ENCODE measurements at places on chromosomes 4 and X.

DNA sequence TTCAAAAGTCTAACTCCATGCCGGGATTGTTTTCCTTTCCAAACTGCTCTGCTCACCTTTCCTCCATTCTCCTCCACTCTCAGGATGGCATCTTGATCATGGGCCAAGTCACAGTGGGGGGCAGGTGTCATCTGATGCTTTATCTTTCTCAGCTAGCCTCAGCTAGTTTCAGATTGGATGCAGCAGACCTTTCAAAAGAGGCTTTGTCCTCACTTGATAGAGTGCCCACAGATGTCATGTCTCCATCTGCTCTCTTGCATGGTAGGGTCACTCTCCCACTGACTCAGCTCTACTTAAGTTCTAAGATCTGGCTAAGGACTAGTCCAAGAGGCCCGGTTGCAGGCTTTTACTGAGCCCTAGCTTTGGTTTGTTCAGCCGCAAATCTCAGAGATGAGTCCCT, 341.8 kb upstream of the GALNT7 start:
- no peak for DNase-seq

- no peak for DNase-seq
These were observed 76.6 kb upstream of the CXXC4 start for GRCh38 chr4:104571341-104571740.

DNA sequence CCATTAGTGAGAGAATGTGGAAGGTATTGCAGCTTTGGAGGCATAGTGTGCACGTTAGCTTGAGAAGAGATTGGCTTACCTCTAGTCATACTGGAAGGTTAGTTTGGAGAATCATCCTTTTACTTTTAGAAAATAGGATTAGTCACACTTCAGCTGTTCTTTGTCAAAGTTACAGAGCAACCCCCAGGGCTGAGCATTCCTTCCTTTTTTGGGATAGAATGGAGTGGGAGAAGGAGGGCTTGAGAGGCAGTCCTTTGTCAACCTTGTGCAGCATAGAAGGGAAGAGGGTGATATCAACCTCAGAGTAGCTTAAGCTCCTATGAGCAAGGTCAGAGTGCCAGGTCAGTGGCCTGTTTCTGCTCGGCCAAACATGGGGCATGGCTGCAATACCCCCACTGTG, 8.6 kb upstream of the MBNL3 start:
- no peak for DNase-seq

- no peak for DNase-seq
These were observed 233.8 kb downstream of the IL15 start for GRCh38 chr4:141870152-141870551.

- DNase-seq = no peak
These were observed 3.4 kb downstream of the L1CAM start for GRCh38 chrX:153882557-153882956.

- DNase-seq = peak; percentile 71
These were observed at the start of gene MAGEE1 for GRCh38 chrX:76427560-76428242. MAGEE1 (plus strand) TSS chrX:76427710; CDS start chrX:76427931, 221 bp downstream.

GRCh38 chr4:61992351-61992750, 792.2 kb downstream of the ADGRL3 start:
- DNase-seq = no peak

GRCh38 chrX:153474718-153475117, 4.3 kb upstream of the HAUS7 start:
- peak; percentile 23 for DNase-seq

DNA sequence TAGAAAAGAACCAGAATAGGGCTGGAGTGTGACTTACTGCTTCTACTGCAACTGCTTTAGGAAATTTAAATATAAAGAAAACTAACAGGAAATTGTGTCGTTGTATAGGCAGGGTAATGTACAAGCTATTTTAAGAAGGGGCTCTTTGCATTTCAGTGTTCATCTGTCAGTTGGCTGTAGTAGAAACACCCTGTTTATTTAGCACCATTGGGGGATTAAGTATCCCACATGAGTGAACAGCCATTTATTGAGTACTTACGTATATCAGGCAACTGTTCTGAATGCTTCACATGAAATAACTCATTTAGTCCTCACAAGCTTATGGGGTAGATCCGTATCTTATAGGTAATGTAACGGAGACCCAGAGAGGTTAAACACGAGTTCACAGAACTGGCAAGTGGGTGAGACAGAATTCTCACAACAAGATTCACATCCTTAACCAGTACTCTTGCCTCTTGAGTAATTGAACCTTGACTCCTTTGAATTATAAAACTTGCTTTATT, 23.9 kb downstream of the STIM2 start:
- no peak for DNase-seq

- DNase-seq = no peak
These were observed 18.4 kb downstream of the PNPLA4 start for GRCh38 chrX:7908821-7909220.

GRCh38 chrX:55488593-55489313, 895 bp downstream of the USP51 start:
- DNase-seq = peak; percentile 62

GRCh38 chr4:3480528-3481112, 17.5 kb downstream of the DOK7 start:
- DNase-seq = peak; percentile 61

DNA sequence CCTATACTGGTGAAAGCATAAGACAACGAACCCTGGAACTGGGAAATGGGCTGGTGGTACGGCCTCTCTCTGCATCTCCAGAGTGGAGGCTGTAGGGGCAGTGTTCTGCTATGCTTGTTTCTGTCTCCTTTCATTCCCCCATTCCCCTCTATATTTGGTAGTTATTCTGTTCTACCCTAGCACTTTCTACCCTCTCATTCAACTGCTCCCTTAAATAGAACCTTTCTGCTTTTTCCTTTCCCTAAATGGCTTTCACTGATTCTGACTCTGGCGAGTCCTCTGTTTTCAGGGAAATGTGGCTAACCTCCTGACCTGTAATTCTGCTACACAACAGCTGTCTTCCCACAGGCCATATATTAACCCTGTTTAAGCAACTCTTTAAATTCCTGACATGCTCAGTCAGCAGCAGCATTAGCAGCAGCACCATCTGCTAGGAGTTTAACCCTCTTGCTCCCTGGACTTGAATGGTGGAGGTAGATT, 94.2 kb downstream of the CXCL13 start:
- no peak for DNase-seq

GRCh38 chr4:153326513-153326912, 18.0 kb upstream of the MND1 start:
- DNase-seq = no peak

GRCh38 chrX:75067931-75068330, 88.2 kb downstream of the ABCB7 start:
- DNase-seq = no peak

GRCh38 chrX:121876305-121876704, 828.9 kb downstream of the GLUD2 start:
- DNase-seq = no peak

DNA sequence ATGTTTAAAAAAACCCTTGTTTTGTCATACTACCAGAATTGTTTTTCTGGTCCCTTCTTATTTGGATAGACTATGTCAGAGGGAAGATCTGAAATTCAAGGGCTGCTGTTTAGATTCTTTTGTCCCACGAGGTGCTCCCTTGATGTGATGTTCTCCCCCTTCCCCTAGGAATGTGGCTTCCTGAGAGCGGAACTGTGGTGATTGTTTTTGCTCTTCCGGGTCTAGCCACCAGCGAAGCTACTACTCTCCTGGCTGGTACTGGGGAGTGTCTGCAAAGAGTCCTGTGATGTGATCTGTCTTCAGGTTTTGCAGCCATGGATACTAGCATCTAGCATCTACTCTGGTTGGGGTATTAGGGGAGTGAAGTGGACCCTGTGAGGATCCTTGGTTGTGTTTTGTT, 271.1 kb downstream of the DCAF12L2 start:
- no peak for DNase-seq
